SK-N-SH (cell line): ENCODE measurements at places on chromosomes 1 and 21. TPM values are rescaled to one million over a fixed set of nuclear protein-coding genes. Genes with fewer than 3 reads are reported as not detected.

FBLIM1 gene
- 89.8 and 93.8 TPM in 2 replicates for polyA plus RNA-seq

DNA sequence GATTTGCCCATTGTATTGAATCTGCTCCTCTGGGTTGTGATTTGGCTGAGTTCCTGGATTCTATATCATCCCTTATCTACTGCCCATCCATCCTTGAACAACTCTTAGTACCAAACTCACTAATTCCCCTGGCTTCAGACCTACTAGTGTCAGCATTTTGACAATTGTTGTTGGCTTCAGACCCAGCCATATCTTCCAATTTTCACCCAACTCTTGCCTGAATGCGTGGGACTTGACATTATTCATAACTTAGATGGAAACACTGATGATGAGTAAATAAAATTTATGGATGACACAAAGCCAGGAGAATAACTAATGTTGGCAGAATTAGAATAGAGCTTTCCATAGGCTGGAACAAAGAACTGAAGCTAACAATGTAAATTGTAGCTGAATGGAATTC, 27.3 kb upstream of the EDEM3 start:
- H3K4me3 ChIP-seq, result no peak overlapping the region
- peaks cover 3% of the 10 kb centered on the region for H3K36me3 ChIP-seq
- no peaks in the 10 kb centered on the region for H3K4me1 ChIP-seq
- no peaks in the 10 kb centered on the region for H3K27me3 ChIP-seq
- no peak for DNase-seq

S100A9 gene
- not detected in 2 replicates for polyA plus RNA-seq

- H3K27me3 ChIP-seq, result no peaks in the 10 kb centered on the region
- H3K36me3 ChIP-seq, result no peaks in the 10 kb centered on the region
- peaks cover 15% of the 10 kb centered on the region; the same call in 1 of the 2 replicates for H3K4me1 ChIP-seq
- H3K4me3 ChIP-seq, result no peak overlapping the region
These were observed 106.0 kb downstream of the NTNG1 start for GRCh38 chr1:107246775-107247345.

AMY1C gene
- polyA plus RNA-seq, result not detected in 2 replicates

GRCh38 chr1:80278936-80279335, 1272.4 kb upstream of the ADGRL4 start:
- H3K36me3 ChIP-seq, result no peaks in the 10 kb centered on the region
- no peaks in the 10 kb centered on the region for H3K27me3 ChIP-seq
- no peaks in the 10 kb centered on the region for H3K4me1 ChIP-seq
- DNase-seq, result no peak
- H3K4me3 ChIP-seq, result no peak overlapping the region

DNA sequence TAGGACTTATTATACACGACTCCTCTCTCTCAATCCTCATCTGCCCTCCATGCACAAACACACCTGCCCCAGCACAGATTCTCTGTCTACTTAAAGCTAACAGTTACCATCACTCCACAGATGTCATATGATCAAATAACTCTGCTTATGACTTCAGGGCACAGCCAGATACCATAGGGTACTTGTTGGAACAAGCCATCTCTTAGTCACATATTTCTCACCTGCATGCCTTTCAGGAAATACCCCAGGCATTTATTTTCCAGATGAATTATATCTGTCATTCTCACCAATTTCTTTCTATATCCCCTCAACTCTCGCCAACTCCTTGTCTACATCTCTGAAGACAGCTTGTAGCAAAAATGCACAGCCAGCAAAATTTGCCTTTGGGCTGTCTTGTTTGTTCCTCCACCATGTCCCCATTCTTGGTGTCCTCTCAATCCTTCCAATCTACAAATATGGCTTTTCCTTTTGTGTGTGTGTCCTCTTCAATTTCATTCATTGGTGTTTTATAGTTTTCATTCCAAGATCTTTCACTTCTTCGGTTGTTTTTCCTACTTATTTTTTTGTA, 353.9 kb upstream of the CAMK1G start:
- no peaks in the 10 kb centered on the region for H3K27me3 ChIP-seq
- DNase-seq, result no peak
- H3K27ac ChIP-seq, result no peak overlapping the region
- no peak overlapping the region for H3K4me3 ChIP-seq
- no peaks in the 10 kb centered on the region; the same call in 1 of the 2 replicates for H3K4me1 ChIP-seq

RORC gene
- 0.03 TPM in 1 of 2 replicates, not detected in the other for polyA plus RNA-seq

GRCh38 chr1:165826565-165827267, 698 bp upstream of the UCK2 start:
- H3K4me1 ChIP-seq, result peaks cover 11% of the 10 kb centered on the region; the same call in 1 of the 2 replicates
- peak overlapping the region; percentile 70 for H3K4me3 ChIP-seq
- no peaks in the 10 kb centered on the region for H3K27me3 ChIP-seq
- H3K27ac ChIP-seq, result peak overlapping the region; percentile 37; the same call in 1 of the 2 replicates

KANK4 gene
- polyA plus RNA-seq, result 0.02 TPM in 1 of 2 replicates, not detected in the other
